ENCODE measurements at places on chromosomes 16 and 17.

- DNase-seq = peak; percentile 22
Observed at GRCh38 chr17:7393613-7394451, 493 bp downstream of the PLSCR3 start.

DNA sequence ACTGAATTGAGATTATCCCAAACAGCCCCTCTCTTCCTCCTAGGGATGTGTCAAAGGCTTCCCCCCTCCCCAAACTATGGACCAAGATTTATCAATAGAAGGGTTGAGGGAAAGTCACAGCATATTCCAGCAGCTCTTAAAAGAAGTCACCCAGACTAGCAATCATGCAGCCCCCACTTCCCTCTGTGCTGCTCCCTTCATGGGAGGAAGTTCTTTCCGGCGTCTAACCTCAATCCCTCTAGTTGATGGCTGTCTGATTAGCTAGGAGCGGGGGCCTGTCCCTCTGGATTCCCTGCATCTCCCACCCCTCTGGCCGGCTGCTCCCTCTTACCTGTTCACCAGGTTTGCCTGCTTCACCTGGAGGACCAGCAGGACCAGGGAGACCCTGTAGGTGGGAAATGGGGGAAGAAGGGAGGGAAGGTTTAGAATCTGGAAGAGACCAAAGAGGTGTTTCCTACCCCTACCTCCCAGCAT lies 9.2 kb downstream of the COL1A1 start:
- DNase-seq = peak; percentile 64

DNA sequence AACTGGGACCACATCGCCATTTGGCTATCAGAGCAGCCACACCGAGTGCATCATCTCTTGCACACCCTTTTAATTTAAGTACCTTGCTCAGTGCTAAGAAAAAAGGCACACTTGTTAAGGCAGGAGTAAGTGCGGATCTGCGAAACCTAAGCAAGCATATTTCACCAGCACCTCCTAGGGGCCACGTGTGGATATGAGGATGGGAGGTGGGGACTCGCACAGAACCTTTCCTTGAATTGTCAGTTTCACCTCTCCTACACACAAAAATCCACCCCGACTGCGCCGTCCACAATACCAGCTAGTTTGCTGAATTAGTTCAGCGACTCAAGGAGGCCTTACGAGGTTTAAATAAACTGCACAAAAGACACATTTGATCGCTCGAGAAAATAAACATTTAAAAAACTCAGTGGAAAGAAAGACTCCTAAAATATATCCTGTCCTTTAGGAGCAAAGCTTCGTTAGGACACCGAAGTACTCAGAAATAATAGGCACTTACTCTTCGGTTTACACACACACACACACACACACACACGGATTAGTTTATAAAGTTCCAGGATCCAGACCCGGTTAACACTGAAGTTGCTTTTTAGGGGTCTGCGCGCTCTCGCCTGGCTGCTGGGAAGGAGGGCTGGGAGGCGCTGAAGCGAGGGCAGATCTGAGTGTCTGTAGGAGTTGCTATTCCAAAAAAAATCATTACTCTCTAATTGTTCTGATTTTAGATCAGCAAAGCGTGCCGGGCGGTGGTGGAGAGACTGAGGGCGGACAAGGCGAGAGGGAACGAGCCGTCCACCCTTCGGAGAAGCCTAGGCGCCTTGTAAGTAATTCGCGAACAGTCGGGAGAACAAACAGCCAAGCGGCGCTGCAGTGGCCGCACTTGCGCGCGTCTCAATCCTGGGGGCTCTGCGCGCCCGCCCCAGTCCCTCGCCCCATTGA lies 1.0 kb upstream of the KCNJ2 start:
- DNase-seq = peak; percentile 49

- DNase-seq = no peak
Observed at GRCh38 chr17:37485938-37486570, 3.6 kb upstream of the DUSP14 start.

- DNase-seq = no peak
Observed at GRCh38 chr16:23342083-23342640, 40.1 kb downstream of the SCNN1B start.
